ENCODE measurements at places on chromosomes 11 and 22. TPM values are rescaled to one million over a fixed set of nuclear protein-coding genes. Genes with fewer than 3 reads are reported as not detected.

DNA sequence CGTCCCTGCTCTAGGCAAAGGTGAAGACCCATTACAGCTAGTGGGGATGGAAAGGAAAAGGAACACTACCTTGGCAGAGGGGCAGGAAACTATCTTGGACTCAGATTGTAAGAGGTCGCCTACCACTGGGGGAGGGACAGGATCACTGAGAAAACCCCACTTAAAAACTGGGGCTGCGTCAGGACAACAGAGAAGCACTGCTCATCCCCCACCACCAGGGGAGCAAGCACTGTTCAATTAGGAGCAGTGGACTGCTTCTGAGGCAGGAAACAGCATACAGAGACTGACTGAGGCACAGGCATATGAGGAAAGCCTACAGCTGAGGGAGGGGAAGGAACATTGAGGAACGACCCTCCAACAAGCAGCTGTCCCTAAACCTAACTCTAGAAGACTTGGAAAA is 20.8 kb upstream of the DLAT start:
- DNase-seq, result no peak
- no peaks in the 10 kb centered on the region for H3K27me3 ChIP-seq
- H3K4me3 ChIP-seq, result no peak overlapping the region
- H3K36me3 ChIP-seq, result peaks cover 22% of the 10 kb centered on the region

GRCh38 chr22:49482811-49483210 is 344.9 kb downstream of the BRD1 start:
- no peaks in the 10 kb centered on the region for H3K4me1 ChIP-seq
- H3K4me3 ChIP-seq, result no peak overlapping the region
- no peak overlapping the region for H3K27ac ChIP-seq
- no peaks in the 10 kb centered on the region for H3K27me3 ChIP-seq
- DNase-seq, result no peak

DNA sequence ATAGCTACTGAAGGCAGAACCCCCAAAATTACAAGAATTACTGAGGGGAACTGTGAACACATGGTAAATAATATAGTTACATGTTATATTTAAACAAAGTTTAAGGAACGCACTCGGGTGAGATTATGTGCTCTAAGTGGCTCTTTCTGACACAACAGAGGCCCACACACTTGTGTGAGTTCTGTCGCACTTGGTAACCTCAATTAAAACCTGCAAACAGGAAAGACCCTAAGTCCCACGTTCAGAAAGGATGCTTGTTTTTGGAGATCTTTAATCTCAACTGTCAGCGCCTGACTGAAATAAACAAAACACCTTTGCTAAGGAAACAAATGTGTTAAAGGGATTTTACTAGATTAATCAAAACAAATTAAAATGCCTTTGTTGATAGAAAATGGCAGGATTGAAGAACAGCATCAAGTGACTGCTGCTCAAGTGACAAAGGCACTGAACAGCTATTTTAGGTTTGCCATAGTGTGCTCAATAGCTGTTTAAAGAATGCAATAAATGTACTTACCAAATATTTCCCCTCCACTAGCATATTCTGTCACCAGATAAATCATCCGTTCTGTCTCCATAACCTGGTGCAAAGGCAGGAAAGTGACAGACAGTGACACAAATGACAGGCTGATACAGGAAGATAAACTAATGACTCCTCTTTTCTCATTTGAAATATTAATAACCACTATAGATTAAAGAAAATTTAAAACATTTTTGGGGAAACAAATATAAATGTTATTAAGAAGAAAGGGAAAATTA is 116.3 kb upstream of the APOA1 start:
- DNase-seq, result no peak
- no peak overlapping the region for H3K27ac ChIP-seq
- no peak overlapping the region for H3K4me3 ChIP-seq
- no peaks in the 10 kb centered on the region for H3K27me3 ChIP-seq

- DNase-seq, result no peak
- H3K27me3 ChIP-seq, result no peaks in the 10 kb centered on the region
- H3K36me3 ChIP-seq, result peaks cover 11% of the 10 kb centered on the region
Measured at GRCh38 chr11:47183969-47184368, 2.3 kb downstream of the PACSIN3 start.

DNA sequence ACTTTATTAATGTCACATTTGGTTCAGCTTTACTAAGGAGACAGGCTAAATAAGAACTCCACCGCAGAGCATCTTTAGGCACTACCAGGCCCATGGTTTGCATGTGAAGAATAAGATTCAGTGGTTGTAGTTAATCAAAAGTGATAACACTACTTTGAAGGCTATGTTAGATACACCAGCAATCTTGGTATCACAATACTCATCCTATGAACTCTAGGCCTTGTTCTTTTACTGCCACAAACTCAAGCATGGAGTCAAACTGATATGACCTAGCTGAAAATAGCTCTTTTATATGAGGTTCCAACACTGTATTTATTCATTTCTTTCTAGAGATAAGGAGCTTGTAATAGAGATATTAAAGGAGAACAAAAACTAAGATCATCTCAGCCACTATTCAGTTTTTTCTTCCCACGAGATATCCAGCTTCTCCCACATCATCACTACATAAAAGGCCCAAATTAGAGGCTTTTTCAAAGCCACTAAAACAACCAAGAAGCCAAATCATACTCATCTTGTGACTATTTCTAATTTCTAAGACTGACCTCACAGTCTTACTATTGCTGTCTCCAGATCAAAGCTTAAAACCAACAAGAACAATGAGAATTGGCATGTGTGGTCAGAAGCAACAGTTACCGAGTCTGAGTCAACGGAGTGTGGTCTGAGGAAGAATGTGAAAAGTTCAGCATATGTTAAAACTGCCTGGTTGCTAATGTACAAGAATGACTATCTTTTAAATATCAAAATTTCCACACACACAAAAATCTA is 25.1 kb upstream of the GUCY1A2 start:
- H3K36me3 ChIP-seq, result no peaks in the 10 kb centered on the region
- no peak overlapping the region for H3K4me3 ChIP-seq
- DNase-seq, result no peak
- no peaks in the 10 kb centered on the region for H3K4me1 ChIP-seq
- H3K27me3 ChIP-seq, result no peaks in the 10 kb centered on the region

The ZBTB3 gene
- total RNA-seq, result 17.1 TPM

The PPP2R1B gene
- total RNA-seq, result 25.5 TPM

Measured in thyroid gland (tissue), 4 donors.